Heart left ventricle (tissue), 16 donors: ENCODE measurements at places on chromosomes 11 and 22. TPM values are rescaled to one million over a fixed set of nuclear protein-coding genes. Genes with fewer than 3 reads are reported as not detected.

DERL3 gene
- 2.2 TPM for total RNA-seq

DNAJB7 gene
- total RNA-seq = not detected

IGSF22 gene
- total RNA-seq = 0.63 TPM

MIOX gene
- total RNA-seq = not detected

- H3K4me3 ChIP-seq = no peak overlapping the region
- no peak overlapping the region for H3K27ac ChIP-seq
- H3K27me3 ChIP-seq = no peaks in the 10 kb centered on the region
- no peak for DNase-seq
- H3K4me1 ChIP-seq = no peaks in the 10 kb centered on the region
- no peaks in the 10 kb centered on the region for H3K36me3 ChIP-seq
Measured at GRCh38 chr11:2409126-2409525, 8.6 kb downstream of the TSSC4 start.

GRCh38 chr11:94145916-94146315 lies 17.3 kb downstream of the PANX1 start:
- DNase-seq = no peak
- no peaks in the 10 kb centered on the region for H3K36me3 ChIP-seq
- H3K27me3 ChIP-seq = no peaks in the 10 kb centered on the region
- H3K4me1 ChIP-seq = no peaks in the 10 kb centered on the region

DNA sequence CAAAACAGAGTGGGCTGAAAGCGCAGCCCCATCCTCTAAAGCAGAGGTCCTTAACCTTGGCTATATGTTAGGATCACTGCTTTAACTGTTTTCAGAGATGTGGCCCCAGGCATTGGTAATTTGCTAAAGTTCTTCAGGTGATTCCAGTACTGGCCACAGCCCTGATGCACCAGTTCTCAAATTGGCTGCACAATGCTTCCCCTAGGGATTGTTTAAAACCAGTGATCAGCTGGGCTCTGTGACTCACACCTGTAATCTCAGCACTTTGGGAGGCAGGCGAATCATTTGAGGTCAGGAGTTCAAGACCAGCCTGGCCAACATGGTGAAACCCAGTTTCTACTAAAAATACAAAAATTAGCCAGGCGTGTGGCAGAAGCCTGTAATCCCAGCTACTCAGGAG lies 8.4 kb upstream of the IRAG1 start:
- H3K27me3 ChIP-seq = no peaks in the 10 kb centered on the region
- H3K4me1 ChIP-seq = no peaks in the 10 kb centered on the region
- H3K4me3 ChIP-seq = no peak overlapping the region
- H3K27ac ChIP-seq = no peak overlapping the region
- no peak for DNase-seq

GRCh38 chr11:97544431-97544830 lies 1154.6 kb downstream of the JRKL start:
- H3K27me3 ChIP-seq = no peaks in the 10 kb centered on the region
- DNase-seq = no peak
- no peaks in the 10 kb centered on the region for H3K36me3 ChIP-seq
- no peaks in the 10 kb centered on the region for H3K4me1 ChIP-seq
